ENCODE measurements at places on chromosomes 3 and 15.

DNA sequence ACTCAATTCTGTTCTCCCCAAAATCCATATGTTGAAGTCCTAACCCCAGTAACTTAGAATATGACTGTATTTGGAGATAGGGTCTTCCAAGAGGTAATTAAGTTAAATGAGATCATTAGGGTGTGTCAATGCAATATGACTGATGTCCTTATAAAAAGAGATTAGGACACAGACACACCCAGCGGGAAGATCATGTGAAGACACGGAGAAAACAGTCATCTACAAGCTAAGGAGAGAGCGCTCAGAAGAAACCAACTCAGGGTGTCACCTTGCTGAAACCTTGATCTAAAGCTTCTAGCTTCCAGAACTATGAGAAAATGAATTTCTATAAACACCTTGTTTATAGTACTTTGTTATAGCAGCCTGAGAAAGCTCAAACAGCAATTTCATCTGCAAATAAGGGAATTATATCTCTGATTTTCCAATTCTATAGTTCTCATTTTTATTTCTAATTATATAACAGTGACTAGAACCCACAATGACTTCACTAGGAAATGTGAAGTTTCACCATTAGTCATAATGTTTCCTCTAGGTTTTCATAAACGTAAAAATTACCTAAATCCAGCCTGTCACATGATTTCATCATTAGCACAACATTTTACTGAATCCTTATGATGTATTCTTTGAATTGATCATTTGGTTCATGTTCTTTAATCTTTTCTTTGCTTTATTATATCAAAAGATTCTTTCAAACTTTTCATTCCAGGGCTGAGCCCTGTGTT, 459.1 kb upstream of the MDFIC2 start:
- DNase-seq: no peak

- DNase-seq: no peak
Measured at GRCh38 chr3:127889461-127889863, 25.6 kb upstream of the KBTBD12 start.

GRCh38 chr3:149430216-149430615, 44.3 kb upstream of the TM4SF4 start:
- DNase-seq: no peak

DNA sequence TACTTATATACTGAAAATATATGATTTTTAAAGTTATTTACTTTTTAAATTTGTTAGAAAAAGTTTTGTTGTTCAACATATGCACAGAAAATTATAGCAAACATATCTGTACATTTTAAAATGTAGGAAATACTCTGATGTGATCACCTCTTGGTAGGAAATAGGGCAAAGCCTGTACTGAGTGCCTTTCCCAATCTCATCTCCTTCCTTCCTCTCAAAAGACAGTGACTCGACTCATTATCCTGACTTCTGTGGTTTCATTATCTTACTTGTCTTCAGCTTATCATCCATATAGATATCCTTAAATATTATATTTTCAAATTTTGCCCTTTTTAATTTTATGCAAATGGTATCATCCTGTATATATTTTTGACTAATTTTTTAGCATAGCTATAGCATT, 18.4 kb upstream of the ALCAM start:
- DNase-seq: no peak

DNA sequence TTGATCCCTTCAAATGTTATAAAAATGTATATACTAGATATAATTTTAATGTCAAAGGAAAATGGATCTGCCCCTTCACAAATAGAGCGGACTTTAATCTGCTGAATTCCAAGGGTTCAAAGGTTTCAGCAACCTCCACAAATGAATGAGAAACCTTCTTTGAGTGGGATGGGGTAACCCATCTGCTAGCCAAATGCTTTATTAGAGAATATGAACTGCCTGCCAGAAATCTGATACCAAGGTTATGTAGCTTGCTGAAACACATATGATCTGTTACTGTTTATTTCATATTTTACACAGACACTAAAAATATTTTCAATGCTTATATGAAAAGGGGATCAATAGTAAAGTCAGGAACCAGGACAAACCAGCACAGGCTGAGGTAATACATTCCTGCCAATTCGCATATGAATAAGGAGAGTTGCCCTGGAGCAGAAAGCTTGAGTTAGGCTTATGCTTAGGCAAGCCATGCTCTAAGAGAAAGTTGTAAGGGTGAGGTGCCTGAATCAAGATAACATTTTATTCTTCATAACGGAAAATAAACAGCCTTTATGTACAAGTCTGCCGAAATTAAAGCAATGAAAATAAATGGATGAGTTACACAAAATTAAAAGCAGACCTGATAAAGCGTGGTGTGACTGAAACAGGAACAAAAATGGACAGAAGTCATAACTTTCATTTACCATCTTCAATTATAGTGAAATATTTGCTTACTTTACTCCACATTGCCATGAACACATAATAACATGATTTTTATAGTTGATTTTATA, 26.5 kb downstream of the PLOD2 start:
- DNase-seq: no peak

DNA sequence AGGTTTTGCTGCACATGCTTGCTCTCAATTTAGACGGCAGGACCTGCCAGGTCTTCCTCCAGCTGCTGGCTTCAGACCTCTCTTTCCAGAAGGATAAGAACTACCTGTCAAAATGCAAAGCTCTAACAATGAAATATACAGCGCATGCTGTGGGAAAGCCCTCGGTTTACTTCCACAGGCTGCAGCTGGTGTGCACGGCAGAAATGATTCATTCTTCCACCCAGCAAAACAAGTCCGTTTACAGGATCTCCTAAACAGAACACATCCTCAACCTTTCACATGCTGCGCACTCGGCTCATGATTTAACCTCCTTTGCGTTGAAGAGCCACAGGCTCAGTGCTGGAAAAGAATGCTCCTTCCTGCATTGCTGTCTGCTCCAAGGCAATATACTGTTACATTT, 92.4 kb upstream of the WNT5A start:
- DNase-seq: no peak

DNA sequence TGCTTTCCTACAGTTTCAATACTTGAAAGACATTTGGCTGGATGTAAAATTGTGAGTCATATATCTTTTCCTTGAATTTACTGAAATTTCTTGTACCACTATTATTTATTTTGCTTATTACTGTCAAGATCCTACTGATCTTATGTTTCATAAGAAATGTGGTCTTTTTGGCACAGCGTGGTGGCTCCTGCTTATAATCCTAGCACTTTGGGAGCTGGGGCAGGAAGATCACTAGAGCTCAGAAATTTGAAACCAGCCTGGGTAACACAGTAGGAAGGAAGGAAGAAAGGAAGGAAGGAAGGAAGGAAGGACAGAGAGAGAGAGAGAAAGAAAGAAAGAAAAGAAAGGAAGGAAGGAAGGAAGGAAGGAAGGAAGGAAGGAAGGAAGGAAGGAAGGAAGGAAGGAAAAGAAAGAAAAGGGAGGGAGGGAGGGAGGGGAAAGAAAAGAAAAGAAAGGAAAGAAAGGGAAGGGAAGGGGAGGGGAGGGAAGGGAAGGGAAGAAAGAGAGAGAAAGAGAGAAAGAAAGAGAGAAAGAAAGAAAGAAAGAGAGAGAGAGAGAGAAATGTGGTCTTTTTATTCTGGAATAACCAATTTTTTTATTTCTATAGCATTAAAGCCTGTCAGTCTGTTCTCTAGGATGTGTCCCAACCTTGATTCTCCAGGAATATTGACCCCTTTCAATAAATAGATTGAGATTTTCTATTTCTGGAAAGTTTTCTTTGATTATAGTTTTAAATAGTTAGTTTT, 572.0 kb upstream of the TGFBR2 start:
- no peak for DNase-seq

GRCh38 chr3:81788610-81789009, 27.2 kb upstream of the GBE1 start:
- no peak for DNase-seq

- no peak for DNase-seq
Measured at GRCh38 chr3:55897573-55898224, 410.6 kb upstream of the WNT5A start.

GRCh38 chr3:61966200-61966599, 404.8 kb downstream of the PTPRG start:
- no peak for DNase-seq

GRCh38 chr3:140216249-140216648, 281.3 kb downstream of the CLSTN2 start:
- DNase-seq: no peak

DNA sequence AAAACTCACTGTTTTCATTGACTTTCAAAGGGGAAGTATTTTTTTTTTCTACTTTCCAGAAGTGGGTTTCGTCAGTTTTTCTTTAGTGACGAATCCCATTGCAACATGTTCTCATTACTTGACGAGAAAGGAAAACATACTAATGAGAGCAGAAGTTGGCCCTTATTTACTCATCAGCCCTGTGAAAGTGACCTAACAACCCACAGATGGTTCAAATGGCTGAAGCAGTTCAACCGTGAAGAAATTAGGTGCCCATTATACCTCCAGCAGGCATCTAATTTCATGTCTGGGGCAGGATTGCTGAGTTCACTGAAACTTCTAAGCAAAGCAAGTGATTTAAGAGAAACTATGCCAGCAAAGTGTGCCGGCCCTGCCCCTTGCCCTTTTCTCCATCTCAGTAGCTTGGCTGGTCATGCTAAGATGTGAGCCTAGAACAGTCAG, 9.0 kb downstream of the AQP9 start:
- DNase-seq: no peak

GRCh38 chr3:107284612-107285011, 92.6 kb upstream of the CCDC54 start:
- no peak for DNase-seq

DNA sequence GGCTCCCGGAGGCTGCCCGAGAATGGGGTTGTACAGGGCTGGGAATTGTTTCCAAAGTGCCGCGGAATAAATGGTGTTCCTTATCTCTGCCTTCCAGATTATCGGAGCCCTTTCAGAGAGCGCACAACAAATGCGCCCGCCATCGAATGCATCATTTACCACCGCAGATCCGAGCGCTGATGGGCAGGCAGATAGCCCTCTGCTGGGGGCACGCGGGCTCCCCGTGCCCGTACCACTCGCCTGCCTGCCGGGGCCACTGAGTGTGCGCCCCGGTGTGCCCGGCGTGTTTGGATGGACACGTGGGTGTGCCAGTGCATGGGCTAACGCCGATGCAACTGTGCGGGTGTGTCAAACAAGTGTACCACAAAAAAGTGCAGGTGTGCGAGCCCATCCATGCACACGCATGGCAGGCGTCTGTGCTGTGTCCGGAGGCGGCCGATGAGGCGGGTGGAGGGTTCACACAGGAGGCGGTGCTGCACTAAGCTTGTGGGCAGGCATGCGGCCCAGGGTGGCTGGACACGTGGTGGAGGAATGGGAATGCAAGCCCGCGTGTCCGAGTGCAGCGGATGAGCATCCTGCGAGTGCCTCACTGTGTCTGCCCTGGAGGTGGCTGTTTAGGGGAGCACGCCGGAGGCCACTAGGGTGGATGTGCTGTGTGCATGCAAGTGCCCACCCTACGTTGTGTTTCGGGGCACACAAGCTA, 3.8 kb upstream of the GATA2 start:
- no peak for DNase-seq

- no peak for DNase-seq
Measured at GRCh38 chr3:43707998-43708397, 17.3 kb downstream of the ABHD5 start.

GRCh38 chr3:143121241-143122088, 1.9 kb downstream of the CHST2 start:
- DNase-seq: peak; percentile 60

- no peak for DNase-seq
Measured at GRCh38 chr15:87959080-87959479, 297.5 kb downstream of the NTRK3 start.

DNA sequence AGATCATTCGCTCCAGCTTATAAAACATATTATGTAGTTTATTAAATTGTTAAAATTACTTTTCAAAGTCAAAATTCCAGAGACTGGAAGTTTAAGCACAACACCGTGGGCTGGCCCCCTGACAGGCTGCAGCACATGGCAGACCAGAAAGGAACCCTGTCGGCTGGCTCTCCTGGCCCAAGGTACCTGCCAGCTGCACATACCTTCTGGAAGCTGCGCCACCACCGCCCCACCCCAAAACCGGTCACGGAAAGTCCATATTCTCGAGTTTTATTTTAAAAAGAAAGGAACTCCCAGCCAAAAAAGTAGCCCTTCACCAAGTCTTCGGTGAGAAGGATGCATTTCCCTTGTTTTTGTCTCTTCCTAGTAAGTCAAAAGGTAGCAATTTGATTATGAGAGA, 94.6 kb downstream of the FOXP1 start:
- no peak for DNase-seq

GRCh38 chr3:141152801-141153678, 78.6 kb upstream of the PXYLP1 start:
- no peak for DNase-seq

GRCh38 chr15:98865397-98866339, 141.9 kb downstream of the PGPEP1L start:
- DNase-seq: peak; percentile 34

DNA sequence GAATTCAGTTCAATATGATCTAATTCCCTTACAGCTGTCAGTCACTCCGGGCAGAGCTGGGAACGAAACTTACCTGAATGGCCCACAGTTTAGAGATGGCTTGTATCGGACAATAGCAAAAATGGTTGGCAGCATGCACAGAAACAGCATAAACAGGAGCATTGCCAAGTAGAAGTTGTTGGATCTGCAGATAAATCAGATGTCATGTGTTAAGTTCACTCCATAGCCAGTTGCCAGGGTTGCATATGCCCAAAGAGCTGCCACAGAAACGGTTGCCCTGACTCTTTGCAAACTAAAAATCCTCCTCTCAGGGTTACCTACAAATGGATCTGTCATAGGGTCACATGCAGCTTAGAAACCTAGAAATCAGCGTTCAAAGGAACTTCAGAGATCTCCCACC, 15.4 kb upstream of the STARD5 start:
- no peak for DNase-seq

DNA sequence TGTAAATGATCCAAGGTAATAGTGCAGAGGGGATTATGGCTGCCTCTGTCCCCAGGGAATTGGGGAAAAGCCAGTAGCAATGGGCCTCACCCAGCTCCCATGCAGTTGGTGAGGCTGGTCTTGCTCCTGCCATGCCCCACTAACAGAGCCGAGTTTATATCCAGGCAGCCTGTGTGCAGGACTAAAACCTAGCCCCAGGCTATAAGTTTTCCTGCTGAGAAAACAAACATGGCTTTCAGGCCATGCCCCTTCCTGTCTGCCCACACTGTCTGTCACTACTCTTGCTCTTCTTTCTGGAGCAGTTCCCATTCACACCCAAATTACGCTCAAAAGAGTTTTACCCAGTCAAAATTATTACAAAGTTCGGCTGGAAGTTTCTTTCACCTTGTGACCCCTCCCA, 73.5 kb upstream of the SPATA16 start:
- no peak for DNase-seq

DNA sequence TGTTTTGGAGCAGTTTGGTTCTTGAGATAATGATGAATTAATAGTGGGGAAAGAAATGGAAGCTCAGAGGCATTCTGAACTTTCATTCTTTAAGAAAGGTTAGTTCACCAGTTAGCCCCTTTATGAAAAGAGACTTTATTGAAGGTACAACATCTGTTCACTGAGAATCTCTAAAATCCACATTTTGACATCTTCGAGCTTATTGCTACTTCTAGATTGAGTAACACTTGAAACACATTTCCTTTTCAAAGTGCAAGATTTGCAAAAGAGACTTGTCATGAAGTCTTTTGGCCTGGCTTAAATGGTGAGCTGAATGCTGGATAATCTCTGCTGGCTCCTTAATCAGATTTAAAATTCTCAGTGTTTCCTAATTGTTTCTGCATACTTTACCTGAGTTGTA, 42.3 kb downstream of the RAB8B start:
- no peak for DNase-seq

- no peak for DNase-seq
Measured at GRCh38 chr3:37995652-37996641, 5.4 kb downstream of the VILL start.
